Activated CD4-positive, alpha-beta T cell treated with anti-CD3 and anti-CD28 coated beads, Interleukin-2, amount 10 ng/mL, durations not matched to agents 7 days and 5 days (primary cell): ENCODE measurements at places on chromosomes 7 and 10.

GRCh38 chr7:135827391-135827790 lies 78.8 kb upstream of the FAM180A start:
- DNase-seq = no peak

GRCh38 chr7:121006711-121007315 lies 18.3 kb downstream of the CPED1 start:
- no peak for DNase-seq

GRCh38 chr10:31479752-31480151 lies 160.7 kb downstream of the ZEB1 start:
- DNase-seq = no peak

DNA sequence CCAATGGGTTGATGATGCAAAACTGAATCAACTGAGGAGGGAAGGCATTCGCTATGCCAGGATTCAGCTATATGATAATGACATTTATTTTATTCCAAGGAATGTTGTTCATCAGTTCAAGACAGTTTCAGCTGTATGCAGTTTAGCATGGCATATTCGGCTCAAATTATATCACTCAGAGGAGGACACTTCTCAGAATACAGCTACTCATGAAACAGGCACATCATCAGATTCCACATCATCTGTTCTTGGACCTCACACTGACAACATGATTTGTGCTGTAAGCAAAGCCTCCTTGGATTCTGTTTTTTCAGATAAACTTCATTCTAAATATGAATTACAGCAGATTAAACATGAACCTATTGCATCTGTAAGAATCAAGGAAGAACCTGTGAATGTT lies 19.7 kb downstream of the TMEM60 start:
- DNase-seq = no peak

GRCh38 chr7:129612112-129613015 lies 844 bp downstream of the NRF1 start:
- peak; percentile 28 for DNase-seq

DNA sequence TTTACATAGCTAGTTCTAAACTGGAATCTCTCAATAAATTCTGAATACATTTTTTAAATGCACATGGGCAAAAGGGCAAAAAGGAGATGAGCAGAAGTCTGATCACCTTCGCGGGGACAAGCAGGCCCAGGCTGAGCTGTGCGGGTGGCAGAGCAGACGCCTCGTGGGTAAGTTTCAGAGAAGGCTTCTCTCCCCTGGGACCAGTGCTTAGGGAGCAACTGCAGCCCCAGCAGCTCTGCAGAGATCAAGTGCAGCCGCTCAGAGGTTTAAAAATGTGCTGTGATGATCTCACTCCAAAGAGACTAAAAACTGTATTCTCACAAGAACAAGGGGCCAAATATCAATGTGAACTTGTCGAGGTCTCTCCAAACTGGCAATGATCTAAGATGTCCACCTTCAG lies 264.3 kb upstream of the RNF32 start:
- no peak for DNase-seq

DNA sequence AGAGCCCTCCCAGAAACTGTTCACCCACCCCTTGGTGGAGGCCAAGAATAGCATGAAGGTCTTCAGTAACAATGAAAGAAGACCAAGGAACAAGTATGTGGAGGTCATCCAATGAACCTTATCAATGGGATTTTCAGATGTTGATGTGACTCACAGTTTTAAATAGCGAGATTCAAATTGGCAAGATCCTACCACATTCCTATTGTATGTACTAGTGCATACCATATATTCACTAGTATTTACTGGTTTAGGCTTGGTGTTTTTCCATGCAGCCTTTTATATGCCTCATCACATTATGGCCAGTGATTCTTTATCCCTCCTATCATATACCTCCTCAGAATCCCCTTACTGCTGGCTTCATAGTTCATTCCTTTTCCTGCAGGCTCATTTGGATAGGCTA lies 54.4 kb downstream of the ITGB8 start:
- DNase-seq = no peak

- DNase-seq = no peak
Observed at GRCh38 chr10:12418725-12419261, 69.4 kb downstream of the CAMK1D start.

- peak; percentile 22 for DNase-seq
Observed at GRCh38 chr7:1569016-1569415, 816 bp downstream of the PSMG3 start.

DNA sequence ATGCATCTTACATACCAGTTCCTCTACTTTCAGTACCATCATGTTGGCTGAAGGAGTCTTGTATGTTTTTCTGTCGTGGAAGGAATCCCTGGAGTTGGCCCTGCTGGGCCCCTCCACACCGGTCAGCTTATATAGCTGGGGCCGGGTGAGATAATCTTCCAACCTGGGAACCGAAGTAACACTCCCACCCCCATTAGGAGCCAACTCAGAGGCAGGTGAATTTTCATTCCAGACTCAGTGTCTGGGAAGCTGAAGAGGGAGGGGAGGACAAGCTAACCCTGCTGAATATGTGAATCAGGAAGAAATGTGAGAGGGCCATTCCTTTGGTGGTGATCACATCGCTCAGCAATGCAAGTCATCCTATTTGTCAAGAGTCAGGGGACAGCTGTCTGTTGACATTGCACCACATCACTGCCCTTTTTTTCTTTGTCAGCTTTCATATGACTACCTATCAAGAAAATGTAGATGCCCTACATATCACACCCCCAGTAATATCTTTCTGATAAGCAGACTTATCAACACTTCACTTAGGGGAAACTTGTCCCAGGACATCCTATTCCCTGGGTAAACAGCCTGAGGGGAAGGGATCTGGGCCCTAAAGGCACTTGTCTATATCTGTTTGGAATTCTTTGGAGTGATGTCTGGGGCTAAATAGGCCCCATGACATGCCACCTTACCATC lies at the start of gene ANKRD1:
TSS of gene ANKRD1 (minus strand) at position 102 of the 681 bp plus-strand sequence. CDS start at position 42, 60 bp downstream.
- DNase-seq = no peak

DNA sequence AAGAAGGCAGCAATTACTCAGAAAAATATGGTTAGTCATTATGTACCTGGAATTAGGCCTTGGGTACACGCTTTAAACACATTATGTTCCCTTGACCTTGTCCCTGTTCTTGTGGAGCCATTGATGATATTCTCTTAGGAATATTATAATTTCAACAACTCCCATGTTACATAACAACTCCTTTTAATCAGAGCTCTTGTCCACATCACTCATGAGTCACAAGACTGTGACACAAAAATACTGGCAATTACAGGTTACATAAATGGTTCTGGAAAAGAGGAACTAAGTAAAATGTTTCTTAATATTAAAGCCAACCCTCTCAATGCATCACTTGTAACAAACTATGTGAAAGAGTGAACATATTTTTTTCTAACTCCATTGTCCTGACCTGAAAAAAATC lies 143.8 kb upstream of the PCLO start:
- DNase-seq = no peak

DNA sequence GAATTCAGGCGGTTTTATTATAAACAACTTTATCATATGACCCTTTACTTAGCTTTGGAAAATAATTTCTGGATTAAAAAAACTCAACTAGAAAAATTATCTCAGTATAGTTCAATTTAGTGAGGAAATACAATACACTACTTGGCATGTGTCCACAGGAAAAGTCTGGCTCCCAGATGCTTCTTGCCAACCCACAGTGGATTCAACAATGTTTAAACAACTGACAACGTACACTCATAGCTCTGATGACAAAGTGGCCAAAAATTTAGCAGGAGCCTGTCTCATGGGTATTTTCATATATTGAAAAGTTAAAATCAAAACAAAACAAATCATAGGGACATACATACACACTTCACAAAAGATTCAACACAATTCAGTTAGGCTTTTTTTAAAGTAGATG lies 158.8 kb downstream of the SKAP2 start:
- DNase-seq = no peak

DNA sequence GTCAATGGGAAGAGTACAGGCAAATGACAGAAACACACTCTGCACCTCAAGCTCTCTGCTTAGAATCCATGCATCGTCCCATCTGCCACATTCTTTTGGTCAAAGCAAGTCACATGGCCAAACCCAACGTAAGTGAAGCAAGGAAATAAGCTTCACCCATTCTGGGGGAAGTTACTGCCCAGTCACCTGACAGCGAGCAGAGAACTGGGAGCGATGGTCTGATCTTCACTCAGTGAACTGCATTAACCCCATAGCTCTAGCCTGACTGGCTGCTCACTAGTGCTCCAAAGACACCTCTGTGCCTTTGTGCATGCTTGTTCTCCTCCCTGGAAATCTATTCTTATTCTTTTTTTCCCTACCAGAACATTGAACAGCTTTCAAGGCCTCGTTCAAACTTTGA lies 89.9 kb downstream of the APBB1IP start:
- DNase-seq = no peak

DNA sequence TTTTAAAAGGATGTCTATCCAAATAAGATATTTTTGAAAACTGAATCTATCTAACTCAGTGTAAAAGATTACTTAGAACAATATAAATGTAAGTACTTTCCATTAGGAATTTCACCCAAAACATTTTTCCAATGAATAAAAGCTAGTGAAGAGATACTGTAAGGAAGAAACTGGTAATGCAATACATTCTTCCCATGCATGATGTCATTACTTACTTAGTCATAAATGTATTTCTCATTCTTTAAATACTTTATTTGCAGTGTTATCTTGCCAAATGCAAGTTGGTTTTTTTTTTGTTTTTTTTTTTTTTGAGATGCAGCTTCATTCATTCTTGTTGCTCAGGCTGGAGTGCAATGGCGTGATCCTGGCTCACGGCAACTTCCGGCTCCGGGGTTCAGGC lies 265.6 kb downstream of the PHF14 start:
- no peak for DNase-seq

- DNase-seq = no peak
Observed at GRCh38 chr7:85708221-85708620, 521.4 kb upstream of the SEMA3D start.

- no peak for DNase-seq
Observed at GRCh38 chr7:24924375-24924774, 55.6 kb downstream of the OSBPL3 start.

- no peak for DNase-seq
Observed at GRCh38 chr10:97891497-97892167, 42.0 kb downstream of the GOLGA7B start.

DNA sequence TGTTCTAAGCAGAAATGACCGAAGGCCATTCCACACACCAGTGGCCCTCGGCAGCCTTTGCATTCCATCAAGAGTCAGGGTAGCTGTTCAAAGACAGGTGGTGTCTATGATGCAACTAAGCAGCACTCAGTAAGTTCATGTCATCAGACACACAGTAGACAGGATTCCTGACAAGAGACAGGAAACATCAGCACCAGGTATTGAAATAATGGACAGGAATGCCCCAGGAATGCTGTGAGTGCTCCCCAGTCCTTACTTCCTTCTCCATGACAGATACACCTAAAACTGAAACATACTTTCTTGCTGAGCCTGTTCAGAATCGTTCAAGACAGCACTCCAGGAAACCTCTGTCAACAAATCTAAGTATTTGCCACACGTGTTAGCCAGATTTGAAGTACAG lies 204.4 kb downstream of the TPST1 start:
- no peak for DNase-seq

- DNase-seq = no peak
Observed at GRCh38 chr10:47379901-47380300, 4.2 kb downstream of the ZNF488 start.

GRCh38 chr10:103127241-103127640 lies 65.8 kb downstream of the NT5C2 start:
- DNase-seq = no peak

DNA sequence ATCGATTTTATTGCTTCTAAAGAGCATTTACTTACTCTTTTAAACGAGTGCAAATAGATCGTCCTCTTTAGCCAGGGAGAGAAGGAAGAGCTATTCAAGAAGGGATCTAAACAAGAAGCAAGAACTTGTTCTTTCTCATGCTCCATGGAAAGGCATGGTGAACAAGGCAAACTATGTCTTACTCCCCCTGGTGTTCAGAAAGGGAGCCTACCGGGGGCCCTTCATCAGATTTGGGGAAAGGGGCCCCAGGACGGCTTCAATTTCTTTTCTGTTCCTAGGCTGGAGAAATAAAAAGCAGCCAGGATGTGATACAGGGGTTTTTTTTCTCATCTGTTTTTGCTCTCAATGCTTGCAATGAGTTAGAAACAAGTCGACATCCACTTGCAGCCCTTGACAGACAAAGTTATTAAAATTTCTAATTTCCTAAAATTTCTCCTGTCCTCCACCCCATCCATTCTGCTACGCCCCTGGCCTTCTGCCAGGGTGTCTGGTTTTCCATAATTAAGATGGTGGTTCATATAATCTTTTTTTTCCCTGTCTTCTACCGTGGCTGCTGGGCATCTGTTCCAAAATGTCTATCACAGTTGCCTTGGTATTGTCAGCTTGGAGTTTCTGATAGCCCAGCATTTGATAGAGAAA lies 214.4 kb downstream of the CREB5 start:
- DNase-seq = peak; percentile 16

DNA sequence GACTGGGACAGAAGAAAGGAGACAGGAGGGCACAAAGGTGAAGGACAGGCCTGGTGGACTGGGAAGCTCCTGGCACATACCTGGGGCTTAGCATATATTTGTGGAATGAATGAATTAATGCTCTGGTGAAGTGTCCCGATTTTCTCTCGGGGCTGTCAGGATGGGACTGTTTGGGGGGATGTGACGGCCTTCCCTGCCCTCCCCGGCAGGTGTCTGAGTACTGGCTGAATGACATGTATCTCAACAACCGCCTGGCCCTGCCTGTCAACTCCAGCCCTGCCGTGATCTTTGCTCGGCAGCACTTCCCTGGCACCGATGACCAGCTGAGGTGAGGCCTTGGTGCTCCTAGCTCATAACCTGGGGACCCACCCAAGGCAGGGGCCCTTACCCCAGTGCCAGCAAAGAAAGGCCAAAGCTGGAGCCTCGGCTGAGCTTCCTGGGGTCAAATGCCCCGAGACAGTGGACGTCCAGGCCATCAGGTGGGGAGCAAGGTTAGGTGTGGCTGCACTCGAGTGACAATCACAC lies 6.5 kb downstream of the CHAT start:
- no peak for DNase-seq

GRCh38 chr10:76111404-76111803 lies 680.0 kb downstream of the LRMDA start:
- no peak for DNase-seq

DNA sequence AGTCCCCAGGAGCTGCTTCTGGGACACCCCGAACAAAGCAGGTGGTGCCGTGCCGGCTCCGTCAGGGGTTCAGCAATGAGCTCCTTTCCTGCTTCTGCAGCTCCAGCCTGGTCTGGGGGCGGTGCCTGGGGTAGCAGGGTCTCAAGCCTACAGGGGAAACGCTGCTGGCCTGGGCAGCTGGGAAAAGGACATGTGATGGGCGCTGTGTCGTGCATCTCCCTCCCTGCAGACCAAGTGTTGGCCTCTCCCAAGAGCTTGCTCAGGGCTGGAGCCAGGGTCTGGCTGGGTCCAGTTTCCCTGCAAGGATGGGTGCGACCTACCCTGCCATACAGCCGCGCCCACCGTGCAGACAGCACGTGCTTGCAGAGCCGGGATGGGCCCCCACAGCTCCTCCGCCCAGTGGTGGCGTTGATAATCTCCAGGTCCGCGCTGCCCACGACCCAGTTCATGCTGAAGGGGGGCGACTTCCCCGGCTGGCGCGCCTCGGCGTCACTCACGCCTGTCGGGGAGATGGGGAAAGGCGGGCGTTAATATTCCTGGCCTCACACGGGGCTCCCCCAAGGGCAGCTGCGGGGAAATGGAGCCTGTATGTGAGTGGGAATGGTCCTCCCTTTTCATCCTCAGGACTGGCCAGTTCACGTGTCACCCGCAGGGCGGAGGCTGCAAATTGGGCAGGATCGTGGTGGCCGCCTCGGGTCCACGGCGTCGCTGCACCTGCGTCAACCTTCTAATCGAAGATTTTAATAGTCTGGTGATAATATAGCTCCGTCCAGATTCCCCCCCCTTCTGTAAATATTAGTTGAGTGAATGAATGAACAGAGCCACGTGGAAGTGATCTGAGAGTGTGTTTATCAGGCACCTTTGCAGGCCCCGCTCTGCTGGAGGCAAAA lies 128.6 kb downstream of the WDR37 start:
- DNase-seq = no peak

- DNase-seq = no peak
Observed at GRCh38 chr7:91496251-91496820, 232.1 kb downstream of the FZD1 start.
